MM.1S (cell line): ENCODE measurements at places on chromosomes 1 and 21.

DNA sequence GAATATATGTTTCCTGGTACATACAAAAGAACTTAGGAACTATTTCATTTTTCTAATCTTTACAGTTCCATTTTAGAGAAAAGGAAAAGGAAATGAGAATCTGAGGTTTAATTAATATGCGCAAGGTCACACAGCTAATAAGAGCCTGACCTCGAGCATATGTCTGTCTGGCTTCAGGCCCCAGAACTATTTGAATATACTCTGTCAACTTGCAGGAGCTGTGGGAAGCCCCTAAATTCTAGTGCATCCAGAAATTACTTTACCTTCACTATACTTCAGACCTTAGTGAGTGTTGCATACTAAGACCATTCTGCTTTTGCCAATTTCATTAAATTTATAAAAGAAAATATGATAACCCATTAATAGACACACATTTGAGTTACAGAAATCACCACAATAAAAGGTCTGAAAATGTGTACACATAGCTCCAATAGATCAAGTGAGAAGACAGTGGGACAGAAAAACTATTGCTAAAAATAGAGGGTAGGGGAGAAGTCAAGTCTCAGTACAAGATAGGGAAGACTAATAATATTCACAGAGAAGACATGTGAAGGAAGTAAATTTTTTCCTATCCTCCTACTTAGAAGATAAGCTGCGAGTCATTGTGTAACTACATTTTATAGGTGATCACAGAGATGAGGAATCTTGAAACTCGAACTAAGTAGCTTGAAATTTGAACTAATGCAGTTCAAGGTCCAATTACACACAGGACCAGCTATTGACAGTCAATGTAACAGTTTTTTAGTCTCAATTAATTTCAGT lies 3.8 kb downstream of the RGS13 start:
- no peaks in the 10 kb centered on the region for H3K27me3 ChIP-seq
- H3K36me3 ChIP-seq, result no peaks in the 10 kb centered on the region
- H3K4me3 ChIP-seq, result no peak overlapping the region

- H3K27ac ChIP-seq, result peak within 1 kb of the TSS; percentile 69; the same call in 1 of the 2 replicates
- DNase-seq, result peak; percentile 57
- H3K4me3 ChIP-seq, result peak within 1 kb of the TSS; percentile 80
Observed at GRCh38 chr1:83998498-83999315, at the start of gene TTLL7. TSS of gene TTLL7 (minus strand) at chr1:83999132. CDS start at chr1:83952211, 46,921 bp downstream.

GRCh38 chr1:118124064-118124463 lies 61.0 kb downstream of the SPAG17 start:
- H3K4me1 ChIP-seq, result no peaks in the 10 kb centered on the region
- no peaks in the 10 kb centered on the region for H3K27me3 ChIP-seq
- no peaks in the 10 kb centered on the region for H3K36me3 ChIP-seq
- no peak overlapping the region for H3K27ac ChIP-seq
- no peak for DNase-seq
- H3K4me3 ChIP-seq, result no peak overlapping the region

DNA sequence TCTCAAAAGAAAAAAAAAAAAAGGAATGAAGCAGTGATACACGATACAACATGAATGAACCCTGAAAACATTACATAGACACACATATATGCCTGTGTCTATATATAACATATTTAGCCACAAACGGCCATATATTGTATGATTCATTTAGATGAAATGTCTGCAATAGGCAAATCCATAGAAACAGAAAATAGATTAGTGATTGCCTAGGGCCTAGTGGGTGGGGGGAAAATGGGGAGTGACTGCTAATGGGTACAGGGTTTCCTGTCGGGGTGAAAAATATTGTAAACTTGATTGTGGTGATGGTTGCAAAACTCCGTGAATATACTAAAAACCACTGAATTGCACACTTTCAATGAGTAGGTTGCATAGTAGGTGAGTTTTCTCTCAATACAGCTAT lies 6.0 kb upstream of the H6PD start:
- H3K4me1 ChIP-seq, result peaks cover 11% of the 10 kb centered on the region
- peaks cover 14% of the 10 kb centered on the region; the same call in 1 of the 2 replicates for H3K27me3 ChIP-seq
- no peak overlapping the region for H3K4me3 ChIP-seq
- H3K36me3 ChIP-seq, result no peaks in the 10 kb centered on the region
- H3K27ac ChIP-seq, result no peak overlapping the region
- DNase-seq, result no peak

DNA sequence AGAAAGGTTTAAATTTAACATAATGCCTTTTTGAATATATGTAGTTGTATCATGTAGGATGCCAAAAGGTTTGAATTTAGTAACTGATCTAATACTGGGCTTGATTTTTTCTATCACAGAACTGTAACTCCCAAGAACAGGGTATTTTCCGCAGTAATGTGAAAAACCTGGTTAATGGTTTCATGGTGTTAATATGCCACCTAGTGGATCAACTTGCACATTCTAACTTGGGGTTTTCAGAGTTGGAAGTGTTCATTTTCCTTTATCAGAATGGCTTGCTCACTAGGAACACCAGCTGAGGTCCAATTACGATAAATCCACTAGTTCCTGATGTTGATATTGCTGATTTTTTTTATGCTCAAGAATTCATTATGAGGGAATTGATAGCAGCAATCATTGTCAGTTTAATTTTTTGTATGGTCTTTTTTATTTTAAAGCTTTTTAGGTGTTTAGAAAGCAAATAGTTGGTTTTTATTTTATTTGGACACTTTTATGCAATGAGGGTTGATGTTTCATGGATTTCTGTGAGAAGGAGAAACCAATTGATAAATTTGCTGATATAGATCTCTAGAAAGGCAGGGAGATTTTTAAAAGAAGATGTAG lies 157.2 kb downstream of the PLA2G4A start:
- DNase-seq, result peak; percentile 71
- no peaks in the 10 kb centered on the region for H3K36me3 ChIP-seq
- no peak overlapping the region for H3K4me3 ChIP-seq
- no peaks in the 10 kb centered on the region for H3K27me3 ChIP-seq
- no peaks in the 10 kb centered on the region for H3K4me1 ChIP-seq

GRCh38 chr1:63328781-63329180 lies 6.4 kb downstream of the FOXD3 start:
- H3K27me3 ChIP-seq, result no peaks in the 10 kb centered on the region
- no peaks in the 10 kb centered on the region for H3K36me3 ChIP-seq
